Muscle of arm (tissue), 14 donors: ENCODE measurements at places on chromosomes 6 and 20. TPM values are rescaled to one million over a fixed set of nuclear protein-coding genes. Genes with fewer than 3 reads are reported as not detected.

- DNase-seq, result no peak
Measured at GRCh38 chr20:25256226-25256859, 8.5 kb downstream of the PYGB start.

- DNase-seq, result peak; percentile 92
Measured at GRCh38 chr6:64415926-64416325, 780.3 kb downstream of the PHF3 start.

DNA sequence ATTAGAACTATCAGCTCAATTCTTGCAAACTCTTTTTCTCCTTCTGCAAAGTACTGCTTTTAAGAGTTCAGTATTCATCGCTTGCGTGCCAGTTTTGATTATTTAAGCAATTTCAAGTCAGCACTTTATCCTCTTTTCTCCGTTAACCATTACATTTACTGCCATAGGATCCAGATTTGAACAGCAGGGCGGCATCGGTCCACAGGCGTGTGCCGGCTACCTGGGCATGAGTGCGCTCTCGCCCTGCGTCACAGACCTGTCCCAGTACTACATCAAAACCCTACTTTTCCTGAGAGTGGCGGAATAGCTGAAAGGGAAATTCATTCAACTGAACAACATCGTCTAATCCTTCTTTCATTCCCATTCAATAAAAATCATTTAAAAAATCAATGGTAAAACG lies 53.4 kb downstream of the MYLK4 start:
- no peak for DNase-seq

DNA sequence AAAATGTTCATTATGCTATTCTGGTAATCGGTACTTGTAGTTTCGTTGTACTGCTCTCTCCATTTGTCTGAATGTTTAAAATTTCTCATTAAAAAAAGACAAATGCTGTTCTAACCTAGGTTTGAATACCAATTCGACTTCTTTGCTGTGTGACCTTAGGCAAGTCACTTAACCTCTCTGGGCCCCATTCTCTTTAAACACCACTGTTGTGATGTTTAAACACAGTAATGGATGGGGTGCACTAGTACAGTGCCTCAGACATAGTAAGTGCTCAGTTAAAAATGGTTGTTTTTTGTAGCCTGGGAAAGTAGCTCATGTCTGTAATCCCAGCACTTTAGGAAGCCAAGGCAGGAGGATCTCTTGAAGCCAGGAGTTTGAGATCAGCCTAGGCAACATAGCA lies 138.5 kb downstream of the MRPL14 start:
- no peak for DNase-seq

DNA sequence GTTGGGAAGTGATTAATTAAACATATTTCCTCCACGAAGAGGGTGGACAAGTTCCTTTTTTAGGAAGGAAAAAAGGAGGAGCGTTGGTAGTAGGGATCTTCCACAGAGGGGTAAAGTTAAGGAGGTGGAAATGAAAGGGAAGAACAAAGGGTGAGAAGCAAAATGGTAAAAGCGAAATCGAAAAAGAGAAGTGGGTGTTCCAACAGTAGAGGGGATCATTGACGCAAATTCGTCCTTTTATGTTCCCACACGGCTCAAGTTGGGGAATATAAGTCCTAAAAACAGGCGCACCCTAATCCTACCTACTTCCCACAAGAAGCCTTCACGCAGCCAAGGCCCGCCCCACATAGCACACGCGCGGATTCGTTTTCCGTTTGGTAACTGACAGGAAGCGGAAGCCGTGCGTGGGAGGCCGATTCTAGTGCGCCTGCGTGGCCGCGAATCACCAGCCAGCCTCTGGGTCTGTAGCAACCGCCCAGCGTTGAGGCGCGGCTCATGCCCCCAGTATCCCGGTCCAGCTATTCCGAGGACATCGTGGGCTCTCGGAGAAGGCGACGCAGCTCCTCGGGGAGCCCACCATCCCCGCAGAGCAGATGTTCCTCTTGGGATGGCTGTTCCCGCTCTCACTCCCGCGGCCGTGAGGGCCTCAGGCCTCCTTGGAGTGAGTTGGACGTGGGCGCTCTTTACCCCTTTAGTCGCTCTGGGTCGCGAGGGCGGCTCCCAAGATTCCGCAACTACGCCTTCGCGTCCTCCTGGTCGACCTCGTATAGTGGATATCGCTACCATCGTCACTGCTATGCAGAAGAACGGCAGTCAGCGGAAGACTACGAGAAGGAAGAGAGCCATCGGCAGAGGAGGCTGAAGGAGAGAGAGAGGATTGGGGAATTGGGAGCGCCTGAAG lies at the start of gene NKAPL:
NKAPL (plus strand) TSS at position 421 of the 901 bp plus-strand sequence; CDS start at position 496, 75 bp downstream.
- peak; percentile 68 for DNase-seq

CNKSR3 gene
- 18.8 TPM for polyA plus RNA-seq

GRM4 gene
- 1.7 TPM for polyA plus RNA-seq

TRMT11 gene
- 21.3 TPM for polyA plus RNA-seq

GRCh38 chr6:291697-292505 lies at the start of gene DUSP22:
Gene DUSP22 (plus strand): TSS chr6:292487. CDS start chr6:292540, 53 bp downstream.
- DNase-seq, result peak; percentile 67
